ENCODE measurements at places on chromosomes 6 and 20.
A peak's percentile ranks its signal among the peaks of the same experiment; 100 is the strongest.

- no peak for DNase-seq
These were observed 223.5 kb upstream of the JAG1 start for GRCh38 chr20:10897336-10897735.

DNA sequence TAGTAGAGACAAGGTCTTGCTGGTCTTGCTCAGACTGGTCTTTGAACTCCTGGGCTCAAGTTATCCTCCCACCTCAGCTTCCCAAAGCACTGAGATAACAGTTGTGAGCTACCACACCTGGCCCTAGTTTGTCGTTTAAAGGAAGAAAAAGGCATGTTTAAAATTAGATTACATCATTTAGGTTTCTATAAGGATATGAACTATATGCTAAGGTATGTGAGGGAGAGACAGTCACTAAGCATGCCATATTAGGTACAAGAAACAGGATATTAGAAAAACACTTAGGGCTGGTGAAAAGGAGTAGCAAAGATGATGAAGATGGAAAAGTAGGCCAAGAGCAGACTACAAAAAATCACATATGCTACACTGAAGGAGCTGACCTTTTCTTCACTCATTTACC is 106.4 kb downstream of the ASCC3 start:
- no peak for DNase-seq

DNA sequence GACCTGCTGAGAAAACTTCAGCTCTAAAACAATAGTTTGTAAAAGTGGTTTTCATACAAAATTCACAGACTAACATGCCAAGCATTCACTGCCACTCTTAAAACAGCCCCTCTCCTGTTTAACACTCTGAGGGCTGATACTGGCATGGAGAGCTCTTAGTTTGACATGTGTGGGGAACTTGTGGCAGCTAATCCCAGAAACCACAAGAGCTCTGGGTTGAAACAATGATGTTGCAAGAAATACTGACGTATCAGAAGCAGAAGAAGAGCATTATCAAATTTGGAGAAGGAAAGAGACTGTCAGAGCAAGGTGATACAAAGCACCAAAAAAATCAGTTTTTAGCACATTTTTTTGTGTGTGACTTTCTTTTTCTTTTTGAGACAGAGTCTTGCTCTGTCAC is 5.1 kb downstream of the BEND3 start:
- DNase-seq = peak; percentile 86

- no peak for DNase-seq
These were observed 332.3 kb downstream of the PTPRT start for GRCh38 chr20:42857446-42857845.

DNA sequence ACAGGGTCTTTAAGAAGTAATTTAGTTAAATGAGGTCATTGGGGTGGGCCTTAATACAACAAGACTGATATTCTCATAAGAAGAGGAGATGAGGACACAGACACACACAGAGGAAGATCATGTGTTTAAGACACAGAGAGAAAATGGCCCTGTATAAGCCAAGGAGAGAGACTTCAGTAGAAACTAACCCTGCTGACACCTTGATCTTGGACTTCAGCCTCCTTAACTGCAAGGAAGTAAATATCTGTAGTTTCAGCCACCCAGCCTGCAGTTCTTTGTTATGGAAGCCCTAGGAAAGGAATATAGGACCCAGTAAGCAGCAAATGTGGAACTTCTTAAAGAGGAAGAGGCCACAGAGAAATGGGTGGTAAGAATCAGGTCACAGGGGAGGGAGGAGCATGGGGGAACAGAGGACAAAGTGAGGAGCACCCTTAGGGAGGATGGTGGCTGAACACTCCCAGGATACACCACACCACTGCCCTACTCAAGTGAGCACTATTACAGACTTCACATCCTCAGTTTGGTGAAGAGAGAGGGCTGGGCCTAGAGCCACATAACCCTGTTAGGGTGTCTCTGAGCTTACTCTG is 762 bp downstream of the SIRPB1 start:
- peak; percentile 14 for DNase-seq

Data from hematopoietic multipotent progenitor cell treated with erythropoietin and hydrocortisone succinate and interleukin-3 and kit ligand, for 6 days (in vitro differentiated cells).